ENCODE measurements at places on chromosomes 13 and 19.

GRCh38 chr13:40130871-40131636 lies 475.6 kb downstream of the COG6 start:
- DNase-seq, result no peak

GRCh38 chr13:61765181-61765742 lies 349.6 kb upstream of the PCDH20 start:
- DNase-seq, result no peak

- DNase-seq, result no peak
Observed at GRCh38 chr19:5052515-5052914, 83.6 kb downstream of the KDM4B start.

DNA sequence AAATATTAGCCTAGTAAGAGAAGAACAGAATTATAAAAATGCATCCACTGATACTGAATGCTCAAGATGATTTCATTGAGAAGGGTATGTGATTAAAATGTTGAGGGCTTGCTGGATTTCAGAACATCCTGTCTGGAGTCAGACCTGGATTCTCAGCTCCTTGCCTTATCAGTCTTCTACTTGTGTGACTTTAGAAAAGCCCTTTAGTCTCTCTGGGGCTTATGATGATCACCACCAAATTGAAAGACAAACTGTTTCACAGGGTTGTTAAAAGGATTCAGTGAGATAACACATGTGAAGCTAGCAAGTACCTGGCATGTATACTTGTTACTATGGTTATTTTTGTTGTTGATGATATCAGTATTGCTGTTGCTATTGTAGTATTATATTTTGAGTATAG lies 118.4 kb downstream of the GPC6 start:
- DNase-seq, result no peak

DNA sequence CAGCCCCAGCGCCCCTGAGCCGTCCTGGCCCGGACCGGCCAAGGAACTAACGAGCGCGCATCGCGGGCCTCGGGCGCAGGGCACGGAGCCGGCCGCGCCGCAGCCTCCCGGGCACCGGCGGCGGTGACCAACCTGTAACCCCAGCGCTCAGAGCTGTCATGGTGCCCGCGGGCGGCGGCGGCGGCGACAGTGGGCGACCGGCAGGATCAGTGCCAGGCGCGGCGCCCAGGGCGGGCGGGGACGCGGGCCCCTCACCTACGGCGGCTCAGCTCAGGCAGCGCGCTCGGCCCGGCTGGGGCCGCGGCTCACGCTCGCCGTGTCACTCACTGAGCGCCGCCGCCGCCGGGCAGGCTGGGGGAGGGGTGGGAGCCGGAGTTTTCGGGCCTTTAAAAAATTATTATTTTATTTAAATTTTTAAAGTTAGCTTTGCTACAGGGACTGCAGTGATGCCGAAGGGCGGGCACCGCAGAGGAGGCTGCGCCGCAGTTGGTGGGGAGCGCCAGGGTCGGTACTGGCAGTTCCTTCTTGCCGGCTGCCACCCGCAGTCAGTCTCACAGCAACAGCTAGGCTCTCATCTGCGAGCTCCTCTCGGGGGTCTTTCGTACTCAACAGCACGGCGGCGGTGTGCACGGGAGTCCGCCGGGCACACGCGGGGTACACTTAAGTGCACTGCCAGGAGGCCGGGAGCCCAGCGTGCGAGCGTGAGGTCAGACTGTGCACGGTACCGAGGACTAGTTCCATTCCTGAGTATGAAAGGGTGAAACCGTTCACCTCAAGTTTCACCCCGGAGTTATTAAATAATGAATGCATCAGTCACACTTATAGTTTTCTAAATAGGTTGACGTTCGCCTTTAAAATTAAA lies at the start of gene NALCN:
Gene NALCN, minus strand, starts transcription at position 328 of the 862 bp plus-strand sequence. CDS start 17,382 bp downstream, outside the sequence.
- DNase-seq, result no peak

DNA sequence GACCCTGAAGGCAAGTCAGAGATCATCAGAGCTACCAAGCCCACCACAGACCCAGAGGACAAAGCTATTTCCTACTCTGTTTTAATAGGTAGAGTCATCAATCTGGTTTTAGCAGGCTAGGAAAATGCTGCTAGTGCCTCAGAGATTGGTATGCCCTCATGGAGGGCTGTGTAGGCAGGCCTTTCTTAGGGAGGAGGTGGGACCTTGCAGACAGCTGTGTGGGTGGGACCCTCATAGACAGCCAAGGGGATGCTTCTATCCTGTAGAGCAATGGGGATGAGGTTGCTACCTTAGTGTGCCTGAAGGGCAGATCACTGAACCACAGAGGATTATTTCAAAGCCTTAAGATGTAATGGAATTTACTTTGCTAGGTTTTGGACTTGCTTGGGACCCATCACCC lies 534.9 kb upstream of the KLF12 start:
- DNase-seq, result no peak
